ENCODE measurements at places on chromosomes 2 and 18.

DNA sequence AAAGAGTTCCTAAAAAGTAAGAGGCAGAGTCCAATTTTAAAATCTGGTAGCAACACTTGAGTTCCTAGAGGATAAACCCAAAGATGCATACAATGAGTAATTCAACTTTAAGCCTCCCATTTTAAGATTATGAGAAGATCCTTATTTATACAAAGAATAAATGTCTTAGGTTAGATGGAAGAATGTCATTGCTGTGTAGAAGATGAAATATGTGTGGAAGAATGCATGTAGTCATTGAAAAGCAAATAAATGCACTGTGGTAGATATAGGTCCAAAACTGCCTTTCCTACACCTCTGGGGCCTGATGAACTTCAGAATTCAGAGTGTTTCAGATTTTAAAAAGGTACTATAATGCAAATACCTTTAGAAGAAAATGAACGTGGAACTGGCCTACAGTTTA is 58.7 kb upstream of the LRP1B start:
- DNase-seq = no peak

- DNase-seq = no peak
These were observed 218.2 kb downstream of the TTC32 start for GRCh38 chr2:19683556-19683955.

- no peak for DNase-seq
These were observed 12.2 kb downstream of the TM4SF20 start for GRCh38 chr2:227366769-227367426.

DNA sequence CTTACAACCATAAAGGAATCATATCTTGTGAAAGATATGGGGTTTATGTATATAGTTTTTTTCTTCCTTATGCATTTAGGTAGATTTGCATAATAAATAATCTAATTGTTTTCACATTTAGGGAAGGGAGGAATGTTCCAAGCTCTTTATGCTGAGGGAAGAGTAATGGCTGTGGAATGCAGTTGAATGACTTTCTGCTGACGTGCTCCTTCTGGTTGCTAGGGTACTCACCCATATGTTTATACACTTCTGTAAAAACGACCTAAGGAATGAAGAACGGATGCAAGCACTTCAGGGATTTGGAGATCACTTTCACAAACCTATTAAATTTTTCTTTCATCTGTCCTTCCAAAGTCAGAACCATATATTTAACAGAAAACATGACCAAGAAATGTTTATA is 29.2 kb upstream of the PPP4R1 start:
- DNase-seq = no peak

GRCh38 chr2:218471982-218472381 is 53.1 kb downstream of the VIL1 start:
- peak; percentile 64 for DNase-seq

- DNase-seq = no peak
These were observed 94.0 kb upstream of the SULT1C3 start for GRCh38 chr2:108145557-108146326.

DNA sequence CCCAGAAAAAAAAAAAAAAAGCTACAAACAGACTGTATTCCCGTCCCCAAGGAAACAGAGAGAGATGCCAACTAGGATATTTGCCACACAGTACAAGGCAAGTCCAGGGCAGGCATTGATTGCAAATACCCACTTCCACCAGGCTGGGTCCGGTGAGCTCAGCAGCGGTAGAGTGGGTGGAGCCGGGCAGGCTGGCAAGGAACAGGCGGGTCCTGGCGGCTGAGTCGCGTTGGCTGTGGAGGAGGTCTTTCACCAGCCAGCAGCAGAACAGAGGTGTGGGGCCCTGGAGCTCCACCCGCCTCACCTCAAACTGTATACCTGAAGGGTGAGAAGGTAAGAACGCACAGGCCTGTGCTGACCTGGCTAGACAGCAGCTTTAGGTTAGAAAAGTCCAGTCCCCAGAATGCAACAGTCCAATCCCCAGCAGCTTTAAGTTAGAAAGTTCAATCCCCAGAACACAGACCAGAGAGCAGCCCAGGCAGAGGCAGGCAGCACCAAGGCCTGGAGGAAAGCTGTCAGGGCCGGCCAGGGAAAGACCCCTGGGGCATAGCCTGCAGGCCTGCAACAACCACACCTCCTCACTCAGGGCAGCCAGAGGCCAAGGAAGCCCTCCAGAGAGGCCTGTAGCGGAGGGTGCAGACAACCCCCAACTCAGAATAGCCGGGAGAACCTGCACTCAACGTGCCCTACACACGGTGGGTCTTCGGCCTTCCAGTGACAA is 21.9 kb upstream of the MTERF4 start:
- no peak for DNase-seq

GRCh38 chr2:53460347-53460746 is 307.3 kb upstream of the CHAC2 start:
- no peak for DNase-seq

- no peak for DNase-seq
These were observed 500.7 kb downstream of the METTL4 start for GRCh38 chr18:2070631-2071030.

- no peak for DNase-seq
These were observed 17.4 kb downstream of the STK25 start for GRCh38 chr2:241490825-241491506.

GRCh38 chr18:60372596-60372995 is at the start of gene MC4R:
TSS of gene MC4R (minus strand) at chr18:60372775. CDS start at chr18:60372349, 426 bp downstream.
- DNase-seq = peak; percentile 3

DNA sequence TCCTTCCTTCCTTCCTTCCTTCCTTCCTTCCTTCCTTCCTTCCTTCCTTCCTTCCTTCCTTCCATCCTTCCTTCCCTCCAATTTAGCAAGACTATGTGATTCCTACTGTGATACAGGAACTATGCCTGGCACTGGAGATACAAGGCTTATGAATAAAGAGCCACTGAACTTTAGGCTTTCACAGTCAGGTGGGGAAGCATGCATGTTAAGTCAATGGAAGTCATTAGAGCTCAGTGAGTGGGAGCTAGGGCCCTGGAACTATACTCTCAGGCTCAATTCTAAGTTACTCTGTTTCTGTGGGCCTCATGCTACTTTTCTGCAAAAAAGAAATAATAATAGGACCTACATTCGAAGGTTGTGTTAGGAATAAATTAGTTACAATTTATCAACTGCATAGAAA is 527.6 kb upstream of the ZEB2 start:
- DNase-seq = no peak

All from NB4 (cell line).